ENCODE measurements at places on chromosomes 3 and 15. TPM values are rescaled to one million over a fixed set of nuclear protein-coding genes. Genes with fewer than 3 reads are reported as not detected.

GPD1L gene
- 19.8 TPM for total RNA-seq

SH2D7 gene
- not detected for total RNA-seq

MITF gene
- 0.07 TPM for total RNA-seq

AGTR1 gene
- total RNA-seq = not detected

CAMK2N2 gene
- 0.18 TPM for total RNA-seq

SHQ1 gene
- total RNA-seq = 29.0 TPM

GPR27 gene
- total RNA-seq = 0.62 TPM

RBP2 gene
- total RNA-seq = not detected

TBC1D21 gene
- not detected for total RNA-seq

Measured in activated T-helper 2 cell treated with anti-CD3 and anti-CD28 coated beads, Interferon-gamma antibody, Interleukin-2, Interleukin-4, amounts not matched to agents 10 μg/mL and 5 μg/mL and 100 μg/mL, durations not matched to agents 14 hours and 24 hours and 36 hours (primary cell).